ENCODE measurements at places on chromosomes 2 and 18. TPM values are rescaled to one million over a fixed set of nuclear protein-coding genes. Genes with fewer than 3 reads are reported as not detected.

DNA sequence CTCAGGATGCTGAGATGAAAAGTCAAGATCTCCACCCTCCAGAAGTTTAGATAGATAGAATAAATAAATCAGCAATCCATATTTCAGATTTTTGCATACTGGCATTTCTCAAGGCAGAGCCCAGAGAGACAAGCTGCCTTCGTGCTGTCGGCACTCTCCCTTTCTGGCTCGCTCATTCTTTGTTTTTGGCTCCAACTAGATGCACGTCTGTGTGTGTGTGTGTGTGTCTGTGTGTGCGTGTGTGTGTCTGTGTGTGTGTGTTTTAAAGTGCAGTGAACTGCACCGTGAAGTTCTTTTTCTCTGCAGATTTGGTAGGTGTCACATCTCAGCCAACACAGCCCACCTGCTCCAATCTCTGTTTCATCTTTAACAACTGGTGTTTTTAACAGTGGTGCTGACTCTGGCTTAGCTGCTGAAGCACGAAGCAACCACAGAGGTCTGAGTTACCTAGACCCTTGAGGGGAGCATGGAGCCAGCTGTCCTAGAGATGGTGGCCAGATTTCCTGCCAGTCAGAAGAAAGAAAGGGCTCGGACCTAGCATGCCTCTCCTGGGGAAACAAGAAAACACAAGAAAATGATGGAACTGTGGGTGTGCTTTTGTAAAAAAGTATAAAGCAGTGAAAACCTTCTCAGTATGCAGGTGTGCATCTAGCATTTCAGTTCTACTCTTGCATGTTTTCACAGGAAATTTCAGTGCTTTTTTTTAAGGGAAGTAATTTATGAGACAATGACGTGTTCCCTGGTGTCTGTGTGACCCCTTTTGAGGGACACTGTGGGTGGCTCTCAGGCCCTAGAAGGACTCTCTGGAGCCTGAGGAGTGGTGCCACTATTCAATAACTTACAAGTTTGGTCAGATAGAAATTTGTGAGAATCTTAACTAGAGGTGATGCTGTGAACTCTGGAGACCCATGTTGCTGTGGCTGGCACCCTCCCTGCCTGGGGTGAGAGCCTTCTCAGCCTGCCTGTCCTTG lies 364.3 kb downstream of the RNF144A start:
- no peak overlapping the region for H3K4me3 ChIP-seq
- no peaks in the 10 kb centered on the region for H3K27me3 ChIP-seq
- no peak overlapping the region for H3K27ac ChIP-seq
- H3K36me3 ChIP-seq, result no peaks in the 10 kb centered on the region
- no peaks in the 10 kb centered on the region for H3K4me1 ChIP-seq
- no peak for DNase-seq

DNA sequence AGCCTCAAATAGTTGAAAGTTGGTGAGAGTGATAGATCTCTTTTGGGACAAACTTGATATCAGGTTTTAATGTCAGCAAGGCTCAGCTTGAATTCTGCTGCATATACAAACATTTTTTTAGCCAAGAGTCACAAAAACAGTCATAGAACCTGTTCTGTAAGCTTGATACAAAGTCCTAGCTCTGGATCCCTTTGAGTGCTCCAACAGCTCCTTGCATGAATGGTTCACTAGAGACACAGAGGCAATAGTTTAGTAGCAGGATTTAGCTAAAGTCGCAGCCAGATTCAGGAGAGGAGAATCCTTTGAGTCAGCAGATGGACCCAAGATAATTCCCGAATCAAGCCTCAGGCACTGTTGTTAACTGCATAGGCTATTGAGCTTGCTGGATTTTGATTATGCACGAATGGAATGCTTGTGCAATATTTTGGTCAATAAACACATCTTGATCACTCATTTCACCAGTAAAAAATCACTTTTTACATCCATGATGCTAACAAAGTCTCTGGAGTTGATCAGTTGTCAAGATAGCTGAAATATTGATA lies 148.6 kb downstream of the KLHL14 start:
- no peaks in the 10 kb centered on the region for H3K27me3 ChIP-seq
- H3K4me1 ChIP-seq, result no peaks in the 10 kb centered on the region
- DNase-seq, result no peak
- H3K36me3 ChIP-seq, result no peaks in the 10 kb centered on the region

- no peaks in the 10 kb centered on the region for H3K27me3 ChIP-seq
- DNase-seq, result no peak
- no peak overlapping the region for H3K4me3 ChIP-seq
- H3K27ac ChIP-seq, result no peak overlapping the region
These were observed 356.3 kb downstream of the ZEB2 start for GRCh38 chr2:144163592-144163991.

DNA sequence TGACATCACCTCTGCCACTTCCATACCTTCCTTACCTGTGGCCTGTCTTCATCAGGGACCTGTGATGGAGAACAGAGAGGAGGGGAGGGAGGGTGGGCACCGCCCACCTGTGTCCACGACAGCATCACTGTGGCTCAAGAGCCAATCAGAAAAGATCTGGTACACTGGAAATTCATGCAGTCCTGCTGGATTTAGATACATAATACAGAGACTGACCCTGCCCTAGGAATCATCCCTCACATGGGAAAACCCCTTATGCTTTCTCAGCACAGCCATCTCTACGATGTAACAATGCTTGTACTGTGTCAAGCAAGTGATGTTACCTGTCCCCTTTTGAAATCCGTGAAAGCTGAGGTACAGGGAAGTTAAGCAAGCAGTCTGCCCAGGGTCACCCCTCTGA lies 145.6 kb upstream of the EPAS1 start:
- H3K4me3 ChIP-seq, result no peak overlapping the region
- no peak overlapping the region for H3K27ac ChIP-seq
- no peaks in the 10 kb centered on the region for H3K27me3 ChIP-seq
- no peaks in the 10 kb centered on the region for H3K4me1 ChIP-seq

Gene ZNF519
- total RNA-seq, result 9.9 TPM

Gene METTL4
- 21.4 TPM for total RNA-seq

Gene POTEC
- not detected for total RNA-seq

Gene PPP3R1
- total RNA-seq, result 86.1 TPM

DNA sequence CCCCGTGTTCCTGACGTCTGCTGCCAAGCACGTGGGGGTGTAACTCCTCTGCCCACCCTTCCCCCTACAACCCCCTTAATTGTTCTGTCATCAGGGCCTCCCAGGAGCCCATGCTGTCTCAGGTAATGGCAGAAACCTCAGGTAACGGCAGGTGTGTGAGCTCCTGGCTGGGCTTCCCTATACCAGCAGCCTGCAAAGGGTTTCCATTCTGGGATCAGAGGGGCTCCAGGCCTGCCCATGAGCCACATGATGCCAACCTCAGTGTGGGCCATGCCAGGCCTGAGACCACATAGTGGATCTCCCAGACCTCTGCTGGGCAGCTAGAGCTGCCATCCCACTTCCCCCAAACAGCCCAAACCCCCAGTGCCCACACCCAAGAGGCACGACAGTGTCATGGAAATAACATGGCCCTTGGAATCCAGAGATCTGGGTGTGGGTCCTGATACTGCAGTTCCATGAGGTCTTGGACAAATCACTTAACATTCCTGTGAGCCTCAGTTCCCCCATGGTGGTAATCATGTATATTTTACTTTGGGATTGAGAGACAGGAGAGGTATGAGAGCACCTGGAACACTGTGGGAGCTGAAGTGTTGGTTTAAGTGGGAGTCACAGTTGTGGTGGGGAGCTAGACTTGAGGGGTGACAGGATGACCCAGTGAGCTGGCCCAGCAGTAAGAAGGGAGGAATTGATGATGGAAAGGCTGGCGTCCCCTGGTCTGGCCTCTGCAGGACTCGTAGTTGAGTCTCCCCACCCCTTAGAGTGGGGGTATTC lies 59.6 kb downstream of the ATOH8 start:
- no peaks in the 10 kb centered on the region for H3K27me3 ChIP-seq
- no peak for DNase-seq
- H3K4me1 ChIP-seq, result no peaks in the 10 kb centered on the region
- no peak overlapping the region for H3K4me3 ChIP-seq

- no peaks in the 10 kb centered on the region for H3K4me1 ChIP-seq
- H3K4me3 ChIP-seq, result no peak overlapping the region
- no peaks in the 10 kb centered on the region for H3K36me3 ChIP-seq
- DNase-seq, result no peak
- no peaks in the 10 kb centered on the region for H3K27me3 ChIP-seq
These were observed 11.4 kb downstream of the SH2D6 start for GRCh38 chr2:85429924-85430289.

Gene DSG4
- not detected for total RNA-seq

DNA sequence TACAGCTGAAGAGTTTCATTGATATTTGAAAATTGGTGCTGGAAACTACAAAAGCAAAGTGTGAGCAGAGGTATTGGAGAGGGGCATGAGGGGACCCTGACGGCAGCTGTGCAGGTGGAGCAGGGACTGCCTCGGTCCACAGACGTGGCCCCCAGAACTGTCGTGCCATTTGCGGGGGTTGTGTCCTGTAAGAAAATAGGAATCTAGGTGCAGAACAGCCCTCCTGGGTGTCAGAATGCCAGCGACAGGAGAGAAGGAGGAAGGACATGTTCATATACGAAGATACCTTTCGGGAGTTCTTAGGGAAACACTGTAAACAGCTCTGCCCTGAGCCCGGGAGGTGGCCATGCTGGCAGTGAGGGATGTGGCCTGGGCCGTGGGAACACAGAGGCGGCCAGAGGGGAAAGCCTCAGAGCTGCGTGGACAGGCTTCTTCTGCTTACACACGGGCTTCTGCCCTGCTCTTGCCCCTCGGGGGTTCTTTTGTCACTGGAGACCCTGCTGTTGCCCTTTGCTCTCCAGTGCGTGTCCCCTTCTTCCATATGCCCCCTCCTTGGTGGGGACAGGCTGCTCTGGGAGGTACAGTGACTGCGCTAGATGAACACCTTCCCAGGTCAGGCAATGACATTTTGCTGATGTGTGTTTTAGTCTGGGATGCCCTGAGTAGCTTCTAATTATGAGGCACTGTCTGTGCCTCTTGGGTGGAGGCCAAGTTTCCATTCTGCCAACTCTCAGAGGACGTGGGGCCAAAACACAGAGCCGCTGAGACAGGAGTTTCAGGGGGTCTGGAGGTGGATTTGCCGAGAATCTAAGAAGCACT lies 81.9 kb upstream of the TXNDC2 start:
- no peaks in the 10 kb centered on the region for H3K27me3 ChIP-seq
- H3K36me3 ChIP-seq, result no peaks in the 10 kb centered on the region
- no peak overlapping the region for H3K4me3 ChIP-seq
- H3K4me1 ChIP-seq, result no peaks in the 10 kb centered on the region
- no peak for DNase-seq

DNA sequence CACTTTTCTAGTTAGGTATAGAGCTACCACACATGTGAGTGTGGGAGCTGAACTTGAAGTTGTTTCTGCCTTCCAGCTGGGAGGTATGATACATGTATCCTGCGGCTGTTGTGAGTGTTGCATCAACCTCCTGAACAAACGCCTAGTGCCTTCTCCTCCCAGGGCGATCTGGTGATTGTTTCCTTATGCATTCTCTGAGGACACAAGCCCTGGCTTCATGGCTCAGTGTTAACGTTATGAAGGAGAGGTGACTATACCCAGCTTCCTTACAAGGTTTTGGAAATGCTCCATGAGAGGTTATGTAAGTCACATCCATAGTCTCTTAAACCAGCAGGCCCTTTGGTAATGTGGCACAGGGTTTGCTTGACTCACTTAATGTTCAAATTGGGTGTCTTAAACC lies 64.9 kb downstream of the SPRED2 start:
- H3K27me3 ChIP-seq, result no peaks in the 10 kb centered on the region
- H3K27ac ChIP-seq, result no peak overlapping the region
- H3K4me1 ChIP-seq, result no peaks in the 10 kb centered on the region
- H3K36me3 ChIP-seq, result no peaks in the 10 kb centered on the region
- no peak overlapping the region for H3K4me3 ChIP-seq

Gene MAP3K19
- total RNA-seq, result not detected

DNA sequence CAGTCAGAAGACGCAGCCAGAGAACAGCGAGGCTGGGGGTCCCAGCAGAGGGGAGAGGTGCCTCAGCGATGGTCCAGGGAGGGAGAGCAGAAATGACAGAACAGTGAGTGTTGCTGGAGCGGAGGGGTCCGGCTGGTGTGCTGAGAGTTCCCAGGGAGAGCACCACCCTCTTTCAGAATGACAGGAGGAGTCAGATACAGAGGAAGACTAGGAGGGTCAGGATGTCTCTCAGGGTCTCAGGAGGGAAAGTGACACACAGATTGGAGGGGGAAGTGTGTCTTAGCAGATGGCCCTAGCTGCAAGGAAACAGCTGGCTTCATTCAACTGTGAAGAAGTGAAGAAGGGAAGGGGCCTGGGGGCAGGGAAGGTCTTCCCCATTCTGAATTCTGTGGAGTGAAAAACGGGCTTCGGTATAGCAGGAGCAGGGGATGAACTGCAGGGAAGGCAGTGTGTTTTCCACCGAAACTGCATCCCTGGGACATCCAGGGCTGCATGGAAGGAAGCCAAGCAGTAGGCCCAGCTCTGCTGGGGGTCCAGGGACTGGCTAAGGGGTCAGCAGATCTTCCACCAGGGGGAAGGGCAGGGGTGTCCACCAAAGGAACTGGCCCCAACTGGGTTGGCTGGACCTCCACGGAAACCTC lies 90.0 kb upstream of the OTOS start:
- H3K4me1 ChIP-seq, result peaks cover 7% of the 10 kb centered on the region
- no peak for DNase-seq
- H3K27me3 ChIP-seq, result no peaks in the 10 kb centered on the region

Gene SP140
- 108 TPM for total RNA-seq

GRCh38 chr2:200050921-200051610 lies 95.7 kb downstream of the MAIP1 start:
- H3K36me3 ChIP-seq, result no peaks in the 10 kb centered on the region
- H3K27ac ChIP-seq, result no peak overlapping the region
- H3K4me1 ChIP-seq, result no peaks in the 10 kb centered on the region
- no peaks in the 10 kb centered on the region for H3K27me3 ChIP-seq
- H3K4me3 ChIP-seq, result no peak overlapping the region

Gene PRKAG3
- total RNA-seq, result not detected

Gene REG3A
- not detected for total RNA-seq

Gene LIMS2
- total RNA-seq, result 6.1 TPM

Gene CNRIP1
- total RNA-seq, result 0.11 TPM

Gene GPR45
- total RNA-seq, result not detected

- no peak for DNase-seq
- no peak overlapping the region for H3K27ac ChIP-seq
- no peaks in the 10 kb centered on the region for H3K36me3 ChIP-seq
- no peaks in the 10 kb centered on the region for H3K27me3 ChIP-seq
These were observed 13.2 kb upstream of the AGAP1 start for GRCh38 chr2:235480614-235481013.

- peaks cover 4% of the 10 kb centered on the region for H3K36me3 ChIP-seq
- H3K27ac ChIP-seq, result no peak overlapping the region
- no peaks in the 10 kb centered on the region for H3K27me3 ChIP-seq
These were observed 10.9 kb downstream of the RBMS1 start for GRCh38 chr2:160482673-160483072.

Data from CD8-positive, alpha-beta memory T cell (primary cell).